Activated gamma-delta T cell treated with Interleukin-2 at 50 U/mL for 16 hours (primary cell): ENCODE measurements at places on chromosomes 3 and 15.

- DNase-seq = no peak
Measured at GRCh38 chr3:18546632-18547031, 121.5 kb upstream of the SATB1 start.

- DNase-seq = no peak
Measured at GRCh38 chr15:96338766-96339618, 8.5 kb downstream of the NR2F2 start.

- no peak for DNase-seq
Measured at GRCh38 chr3:7879572-7879971, 622.1 kb upstream of the LMCD1 start.

DNA sequence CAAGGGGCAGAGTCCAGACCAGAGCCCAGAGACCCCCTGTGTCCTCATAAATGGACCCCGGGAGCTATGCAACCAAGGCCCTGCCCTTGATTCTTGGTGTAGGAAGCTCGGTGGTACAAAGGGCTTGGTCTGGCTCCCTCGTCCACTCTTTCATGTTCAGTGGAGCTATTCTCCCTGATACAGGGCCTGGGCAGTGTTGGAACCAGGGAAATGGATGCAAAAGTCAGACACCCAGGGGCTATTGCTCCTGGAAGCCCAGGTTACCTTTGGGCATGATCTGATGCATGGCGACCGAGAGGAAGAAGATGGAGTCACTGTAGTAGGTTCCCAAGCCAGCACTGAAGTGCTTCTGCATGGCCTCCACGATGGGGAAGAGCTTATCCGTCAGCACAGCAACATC, 44.5 kb downstream of the XXYLT1 start:
- no peak for DNase-seq
